ENCODE measurements at places on chromosomes 3 and 15. TPM values are rescaled to one million over a fixed set of nuclear protein-coding genes. Genes with fewer than 3 reads are reported as not detected.

DNA sequence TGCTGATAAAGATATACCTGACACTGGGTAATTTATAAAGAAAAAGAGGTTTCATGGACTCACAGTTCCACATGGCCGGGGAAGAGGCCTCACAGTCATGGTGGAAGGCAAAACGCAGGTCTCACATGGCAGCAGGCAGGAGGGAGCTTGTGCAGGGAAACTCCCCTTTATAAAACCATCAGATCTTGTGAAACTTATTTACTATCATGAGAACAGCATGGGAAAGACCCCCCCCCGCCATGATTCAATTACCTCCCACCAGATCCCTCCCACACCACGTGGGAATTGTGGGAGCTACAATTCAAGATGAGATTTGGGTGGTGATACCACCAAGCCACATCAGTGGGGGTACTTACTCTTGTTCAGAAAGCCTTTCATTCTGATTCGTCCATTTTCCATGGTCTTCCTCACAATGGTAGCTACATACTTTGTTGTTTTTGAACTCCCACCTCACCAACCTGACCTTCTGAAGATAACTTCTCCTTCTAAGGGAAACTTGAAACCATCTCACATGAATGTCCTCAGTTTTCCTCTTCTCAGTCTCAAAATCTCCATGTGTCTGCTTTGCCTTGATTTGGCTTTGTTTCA, 275.6 kb upstream of the PROK2 start:
- DNase-seq = no peak
- no peaks in the 10 kb centered on the region for H3K4me1 ChIP-seq
- no peak overlapping the region for H3K4me3 ChIP-seq
- peaks cover 6% of the 10 kb centered on the region for H3K27me3 ChIP-seq
- H3K36me3 ChIP-seq = peaks cover 21% of the 10 kb centered on the region

DNA sequence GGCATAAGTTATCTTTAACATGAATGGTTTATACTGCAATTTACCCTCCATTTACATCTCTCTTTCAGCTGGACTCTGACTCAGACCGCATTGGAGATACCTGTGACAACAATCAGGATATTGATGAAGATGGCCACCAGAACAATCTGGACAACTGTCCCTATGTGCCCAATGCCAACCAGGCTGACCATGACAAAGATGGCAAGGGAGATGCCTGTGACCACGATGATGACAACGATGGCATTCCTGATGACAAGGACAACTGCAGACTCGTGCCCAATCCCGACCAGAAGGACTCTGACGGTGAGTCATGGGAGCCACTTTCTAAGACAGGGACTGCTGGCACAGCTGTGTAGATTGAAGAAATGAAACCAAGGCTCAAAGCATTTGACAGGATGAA, 11.6 kb downstream of the THBS1 start:
- H3K36me3 ChIP-seq = peaks cover 86% of the 10 kb centered on the region
- H3K27me3 ChIP-seq = no peaks in the 10 kb centered on the region
- H3K4me3 ChIP-seq = no peak overlapping the region

DNA sequence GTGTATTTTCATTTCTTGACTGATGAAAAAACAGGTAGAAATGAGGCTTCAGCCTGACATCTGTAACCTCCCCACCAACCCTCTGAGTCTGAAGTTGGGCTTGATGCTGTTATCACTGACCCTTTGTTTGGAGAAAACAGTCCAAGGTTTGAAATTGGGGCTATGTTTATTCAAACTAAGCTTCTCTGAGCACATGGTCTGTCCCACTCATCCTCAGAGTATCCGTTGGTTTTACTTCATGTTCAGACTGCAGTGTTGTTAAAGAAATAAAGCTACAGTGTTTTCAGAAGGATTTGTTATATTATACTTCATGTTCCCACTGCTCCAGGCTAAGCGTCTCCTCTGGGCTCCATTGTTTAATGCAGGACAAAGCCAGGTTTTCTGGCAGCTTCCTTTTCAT, 6.0 kb downstream of the MAPKBP1 start:
- no peak for DNase-seq
- H3K27ac ChIP-seq = peak overlapping the region; percentile 71
- H3K4me3 ChIP-seq = no peak overlapping the region
- no peaks in the 10 kb centered on the region for H3K27me3 ChIP-seq

DNA sequence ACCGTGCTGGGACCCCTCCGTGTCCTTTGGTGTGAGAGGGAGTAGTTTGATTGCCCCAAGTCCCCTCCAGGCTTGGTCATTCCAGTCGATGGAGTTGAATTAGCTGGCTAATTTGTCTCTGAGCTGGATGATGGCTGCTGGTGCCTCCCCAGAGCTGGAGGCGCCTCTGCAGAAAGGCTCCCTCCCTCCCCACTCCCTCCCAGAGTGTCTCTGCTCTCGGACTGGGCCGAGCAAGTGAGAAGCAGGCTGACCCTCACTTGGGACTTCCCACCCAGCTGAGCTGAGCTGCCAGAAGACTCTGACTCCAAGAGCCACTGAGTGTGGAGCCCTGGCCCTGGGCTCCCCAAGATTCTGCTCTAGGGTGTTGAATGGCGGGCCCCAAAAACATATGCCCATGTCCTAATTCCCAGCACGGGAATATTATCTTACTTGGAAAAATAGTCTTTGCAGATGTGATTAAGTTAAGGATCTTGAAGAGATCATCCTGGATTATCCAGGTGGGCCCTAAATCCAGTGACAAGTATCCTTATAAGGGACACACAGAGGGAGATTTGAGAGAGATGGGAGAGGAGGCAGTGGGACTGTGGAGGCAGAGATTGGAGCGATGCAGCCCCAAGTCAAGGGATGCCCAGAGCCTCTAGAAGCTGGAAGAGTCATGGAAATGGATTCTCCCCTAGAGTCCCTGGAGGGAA, 60.7 kb upstream of the TLE3 start:
- no peak for DNase-seq
- no peak overlapping the region for H3K27ac ChIP-seq
- H3K36me3 ChIP-seq = no peaks in the 10 kb centered on the region

DNA sequence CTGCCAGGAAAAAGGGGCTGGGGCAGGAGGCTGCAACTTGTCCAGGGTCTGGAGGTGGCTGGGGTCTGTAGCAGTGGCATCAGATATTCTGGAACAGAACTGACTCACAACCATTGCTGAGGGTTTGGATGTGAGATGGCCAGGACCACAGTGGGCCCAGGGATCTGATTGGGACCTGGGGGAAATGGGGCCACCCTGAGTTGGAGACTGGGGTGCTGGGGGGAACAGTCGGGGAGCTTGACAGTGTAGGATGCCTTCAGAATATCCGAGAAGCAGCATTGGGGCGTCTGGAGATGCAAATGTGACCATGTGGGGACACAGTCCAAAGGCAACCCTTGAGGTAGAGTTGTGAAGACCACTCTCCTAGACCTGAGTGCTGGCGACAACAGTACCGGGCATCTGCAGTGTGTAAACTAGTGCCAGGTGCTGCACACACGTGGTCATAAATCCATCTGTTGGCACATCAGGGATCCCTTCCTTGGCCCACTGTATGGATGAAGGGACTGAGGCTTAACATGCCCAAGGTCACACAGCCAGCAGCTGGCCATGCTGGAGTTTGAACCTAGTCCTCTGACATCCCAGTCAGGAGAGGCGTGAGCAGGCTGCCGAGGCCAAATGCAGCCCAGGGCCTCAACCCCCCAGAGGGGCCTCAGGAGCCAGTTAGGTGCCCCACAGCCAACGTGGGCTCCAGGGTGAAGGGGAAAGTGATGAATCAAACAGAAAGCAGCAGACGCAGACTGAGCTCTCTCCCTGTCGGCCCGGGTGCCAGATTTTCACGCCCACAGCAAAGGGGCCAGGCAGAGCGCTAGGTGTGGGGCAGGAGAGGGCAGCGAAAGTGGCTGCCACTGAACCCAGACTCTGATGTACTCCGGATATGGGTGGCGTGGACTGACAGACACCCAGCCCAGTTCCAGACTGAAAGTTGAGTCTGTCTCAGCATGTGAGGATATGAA, 18.8 kb downstream of the HEMK1 start:
- DNase-seq = no peak
- peaks cover 3% of the 10 kb centered on the region for H3K27me3 ChIP-seq
- no peak overlapping the region for H3K27ac ChIP-seq
- H3K4me3 ChIP-seq = no peak overlapping the region
- no peaks in the 10 kb centered on the region for H3K36me3 ChIP-seq
- no peaks in the 10 kb centered on the region for H3K4me1 ChIP-seq

DNA sequence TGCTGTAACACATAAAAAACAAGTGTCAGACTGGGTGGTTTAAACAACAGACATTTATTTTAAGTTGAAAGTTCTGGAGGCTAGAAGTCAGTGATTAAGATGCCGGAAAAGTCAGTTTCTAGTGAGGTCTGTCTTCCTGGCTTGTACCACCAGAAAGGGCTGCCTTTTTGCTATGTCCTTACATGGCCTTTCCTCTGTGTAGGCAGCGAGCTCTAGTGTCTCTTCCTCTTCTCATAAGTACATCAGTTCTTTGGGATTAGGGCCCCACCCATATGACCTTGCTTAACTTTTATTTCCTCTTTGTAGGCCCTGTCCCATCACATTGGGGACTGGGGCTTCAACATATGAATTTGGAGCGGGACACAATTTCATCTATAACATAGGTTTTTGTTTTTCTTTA, 128.0 kb downstream of the BBX start:
- no peak overlapping the region for H3K27ac ChIP-seq
- H3K4me3 ChIP-seq = no peak overlapping the region
- H3K27me3 ChIP-seq = no peaks in the 10 kb centered on the region
- DNase-seq = no peak

DNA sequence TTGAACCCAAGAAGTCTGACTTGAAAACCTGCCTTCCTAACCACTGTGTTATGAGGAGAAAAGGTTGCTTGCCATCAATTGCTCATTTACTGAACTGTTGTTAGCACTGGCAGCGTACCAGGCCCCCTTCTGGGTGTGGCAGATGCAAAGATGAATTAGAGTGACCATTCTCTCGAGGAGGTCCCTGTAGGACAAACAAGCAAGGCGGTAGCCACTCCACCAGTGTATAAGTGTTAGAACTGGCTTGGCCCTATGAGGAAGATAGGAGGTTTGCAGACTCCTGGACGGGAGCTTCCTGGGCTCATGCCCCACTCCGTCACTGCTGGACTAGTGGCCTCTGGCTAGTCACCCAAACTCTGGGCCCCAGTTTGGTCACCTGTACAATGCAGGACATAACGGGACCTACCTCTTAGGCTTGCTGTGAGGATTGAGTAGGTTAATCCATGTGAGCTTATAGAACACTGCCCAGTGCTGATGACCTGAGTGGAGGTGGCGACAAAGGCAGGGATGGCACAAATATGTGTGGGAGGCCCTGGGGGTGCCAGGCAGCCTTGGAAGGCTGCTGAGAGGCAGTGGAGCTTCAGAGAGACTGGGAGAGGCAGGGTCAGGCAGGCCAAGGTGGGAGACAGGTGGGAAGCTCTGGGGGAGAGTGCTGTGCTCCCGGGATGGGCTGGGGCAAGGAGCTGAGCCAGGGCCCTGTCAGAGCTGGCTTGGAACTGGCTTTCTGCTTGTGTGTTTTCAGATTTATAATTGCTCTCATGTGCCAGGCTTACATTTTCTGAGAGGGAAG, 145.9 kb downstream of the DNAJB8 start:
- no peaks in the 10 kb centered on the region for H3K27me3 ChIP-seq
- H3K4me3 ChIP-seq = no peak overlapping the region
- H3K36me3 ChIP-seq = no peaks in the 10 kb centered on the region
- H3K27ac ChIP-seq = peak overlapping the region; percentile 89
- no peaks in the 10 kb centered on the region for H3K4me1 ChIP-seq

The TIGIT gene
- 0.07 TPM for total RNA-seq

The GOLGA6L10 gene
- 5.1 TPM for total RNA-seq

Data from WTC11 (cell line).